ENCODE measurements at places on chromosomes 11 and 22. TPM values are rescaled to one million over a fixed set of nuclear protein-coding genes. Genes with fewer than 3 reads are reported as not detected.

CST6 gene
- total RNA-seq, result not detected

SMTNL1 gene
- total RNA-seq, result 143 TPM

BCL2L13 gene
- 38.6 TPM for total RNA-seq

ASRGL1 gene
- total RNA-seq, result 2.5 TPM

FXYD6 gene
- total RNA-seq, result 103 TPM

FBLN1 gene
- total RNA-seq, result 104 TPM

TSPAN32 gene
- total RNA-seq, result 2.7 TPM

DNA sequence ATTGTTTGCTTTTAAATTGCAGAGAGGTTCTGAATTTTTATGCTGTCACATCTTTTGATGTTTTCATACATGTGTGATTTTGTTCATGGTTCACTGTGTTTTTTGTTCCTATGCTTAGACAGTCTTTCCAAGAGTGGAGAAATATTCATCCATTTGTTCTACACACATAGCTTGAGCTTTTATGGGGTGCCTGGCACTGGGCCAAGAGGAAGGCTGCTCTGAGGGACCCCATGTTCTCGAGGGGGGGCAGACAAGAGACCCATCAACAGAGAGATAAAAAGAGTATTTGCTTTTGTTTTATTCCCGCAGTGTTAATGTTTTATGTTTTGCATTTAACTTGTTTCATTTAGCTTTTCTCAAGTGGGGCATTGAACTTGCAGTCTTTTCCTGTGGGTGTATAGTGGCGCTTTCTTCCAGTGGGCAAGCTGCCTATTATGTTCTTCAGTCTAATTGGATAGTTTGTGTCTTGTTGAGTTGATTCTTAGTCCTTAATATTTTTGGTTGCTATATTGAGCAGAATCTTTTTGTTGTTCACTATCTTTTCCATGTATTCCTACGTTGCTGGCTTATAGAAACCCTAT is 57.7 kb downstream of the CABIN1 start:
- no peaks in the 10 kb centered on the region for H3K27me3 ChIP-seq
- H3K27ac ChIP-seq, result no peak overlapping the region
- DNase-seq, result no peak

- H3K4me1 ChIP-seq, result no peaks in the 10 kb centered on the region
- H3K27ac ChIP-seq, result no peak overlapping the region
- no peaks in the 10 kb centered on the region for H3K27me3 ChIP-seq
- H3K4me3 ChIP-seq, result no peak overlapping the region
Measured at GRCh38 chr11:46006418-46007070, 84.1 kb downstream of the LARGE2 start.

- DNase-seq, result peak; percentile 61
- H3K27me3 ChIP-seq, result no peaks in the 10 kb centered on the region
- no peak overlapping the region for H3K4me3 ChIP-seq
- no peak overlapping the region for H3K27ac ChIP-seq
Measured at GRCh38 chr11:6353367-6353987, 33.2 kb upstream of the CAVIN3 start.

- no peaks in the 10 kb centered on the region for H3K27me3 ChIP-seq
- peak; percentile 68 for DNase-seq
- H3K27ac ChIP-seq, result no peak overlapping the region
- H3K4me3 ChIP-seq, result no peak overlapping the region
- no peaks in the 10 kb centered on the region for H3K36me3 ChIP-seq
Measured at GRCh38 chr11:30855383-30856006, 269.3 kb upstream of the MPPED2 start.

DNA sequence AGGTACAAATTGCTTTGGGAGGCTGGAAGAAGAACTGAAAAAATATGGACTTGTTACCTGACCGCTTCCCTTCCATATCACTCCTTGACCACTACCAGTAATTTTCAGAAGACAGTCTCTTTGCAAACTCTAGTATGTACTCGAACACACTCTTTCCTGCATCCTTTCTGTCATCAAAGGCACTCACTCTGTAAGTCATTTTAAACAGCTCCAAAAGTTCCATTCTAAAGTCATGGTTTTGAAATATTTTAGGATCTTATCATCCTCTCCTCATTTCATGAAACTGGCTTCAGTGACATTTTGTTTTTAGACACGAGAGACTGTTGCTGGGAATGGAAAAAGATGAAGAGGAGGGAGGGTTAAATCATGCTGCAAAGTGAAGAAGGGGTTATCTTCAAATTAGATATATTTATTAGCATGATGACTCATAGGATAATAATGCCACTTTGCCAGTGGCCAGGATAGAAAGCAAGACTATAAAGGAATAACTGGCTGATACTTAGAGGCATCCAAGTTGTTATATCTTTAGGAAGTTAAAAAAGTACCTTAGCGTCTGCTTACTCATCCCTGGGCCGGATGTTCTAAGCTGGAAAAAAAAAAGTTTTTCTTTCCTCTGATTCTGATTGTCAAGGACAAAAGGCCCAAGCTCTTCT is 549.3 kb downstream of the METTL15 start:
- no peaks in the 10 kb centered on the region for H3K27me3 ChIP-seq
- H3K4me1 ChIP-seq, result no peaks in the 10 kb centered on the region
- H3K27ac ChIP-seq, result no peak overlapping the region

DNA sequence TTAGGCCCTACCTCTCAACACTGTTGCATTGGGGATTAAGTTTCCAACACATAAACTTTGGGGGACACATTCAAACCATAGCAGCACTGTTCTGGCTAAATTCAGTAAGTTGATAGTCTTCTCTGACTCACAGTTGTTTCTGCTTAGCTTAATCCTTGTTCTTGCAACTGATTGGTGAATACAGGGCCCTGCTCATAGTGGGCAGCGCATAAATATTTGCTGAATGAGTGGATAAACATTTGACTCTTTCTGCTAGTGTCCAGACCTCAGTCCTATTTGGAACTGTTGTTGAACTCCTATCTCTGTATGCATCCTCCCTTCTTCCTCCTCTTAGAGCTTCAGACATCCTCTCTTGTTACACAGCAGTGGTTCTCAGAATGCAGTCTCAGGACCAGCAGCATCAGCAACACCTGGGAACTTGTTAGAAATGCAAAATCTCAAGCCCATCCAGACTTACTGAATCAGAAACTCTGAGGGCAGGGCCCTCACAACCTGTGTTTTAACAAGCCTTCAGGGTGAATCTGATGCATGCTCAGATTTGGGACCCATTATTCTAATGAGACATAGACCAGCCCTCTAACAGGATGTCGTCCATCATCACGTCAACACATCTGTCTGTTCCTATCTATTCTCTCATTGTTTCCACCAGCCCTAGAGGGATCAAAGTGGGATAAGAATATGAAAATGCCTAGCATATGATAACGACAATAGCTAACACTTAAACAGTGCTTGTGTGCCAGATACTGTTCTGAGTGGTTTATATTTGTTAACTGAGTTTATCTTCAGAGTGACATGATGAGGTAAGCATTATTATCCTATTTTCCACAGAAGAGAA is 22.3 kb downstream of the SPON1 start:
- H3K4me3 ChIP-seq, result no peak overlapping the region
- H3K27ac ChIP-seq, result no peak overlapping the region
- H3K36me3 ChIP-seq, result no peaks in the 10 kb centered on the region
- no peaks in the 10 kb centered on the region for H3K4me1 ChIP-seq
- no peaks in the 10 kb centered on the region for H3K27me3 ChIP-seq
- no peak for DNase-seq

DNA sequence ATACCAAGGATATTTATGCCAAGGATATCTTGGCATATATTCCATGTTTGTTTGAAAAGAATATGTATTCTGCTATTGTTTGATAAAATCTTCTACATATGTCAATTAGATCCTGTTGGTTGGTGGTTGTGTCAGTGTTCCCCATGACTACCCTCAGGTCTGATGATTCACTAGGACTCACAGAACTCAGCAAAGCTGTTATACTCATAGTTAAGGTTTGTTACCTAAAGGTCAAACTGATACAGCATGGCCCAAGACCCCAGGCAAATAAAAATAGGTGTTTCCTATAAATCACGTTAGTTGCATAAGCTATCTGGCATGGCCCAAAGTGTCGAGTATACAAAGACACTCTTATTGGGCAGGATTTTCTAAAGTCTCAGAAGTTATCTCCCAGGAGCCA is 30.2 kb upstream of the B3GNT6 start:
- no peaks in the 10 kb centered on the region for H3K27me3 ChIP-seq
- H3K27ac ChIP-seq, result no peak overlapping the region
- H3K4me3 ChIP-seq, result no peak overlapping the region
- no peak for DNase-seq

DNA sequence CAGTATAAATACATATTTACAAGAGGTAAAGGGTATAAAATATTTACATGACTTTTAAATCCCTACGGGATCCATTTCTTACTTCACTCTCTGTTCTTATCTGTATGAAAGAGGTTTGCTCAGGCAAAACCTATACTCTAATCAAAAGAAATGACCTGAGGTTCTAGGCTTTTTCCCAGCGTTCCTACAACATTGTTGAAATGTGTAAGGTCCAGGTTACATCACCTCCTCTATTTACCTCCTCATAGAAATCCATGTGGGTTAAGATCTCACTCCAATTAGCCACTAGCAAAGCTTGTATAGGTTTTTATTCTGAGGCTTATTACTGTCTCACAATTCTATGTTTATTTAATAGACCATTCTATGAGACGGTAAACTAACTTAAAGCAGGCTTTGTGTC is 12.0 kb upstream of the OR51L1 start:
- no peak overlapping the region for H3K27ac ChIP-seq
- DNase-seq, result no peak
- no peaks in the 10 kb centered on the region for H3K4me1 ChIP-seq
- no peaks in the 10 kb centered on the region for H3K27me3 ChIP-seq

DNA sequence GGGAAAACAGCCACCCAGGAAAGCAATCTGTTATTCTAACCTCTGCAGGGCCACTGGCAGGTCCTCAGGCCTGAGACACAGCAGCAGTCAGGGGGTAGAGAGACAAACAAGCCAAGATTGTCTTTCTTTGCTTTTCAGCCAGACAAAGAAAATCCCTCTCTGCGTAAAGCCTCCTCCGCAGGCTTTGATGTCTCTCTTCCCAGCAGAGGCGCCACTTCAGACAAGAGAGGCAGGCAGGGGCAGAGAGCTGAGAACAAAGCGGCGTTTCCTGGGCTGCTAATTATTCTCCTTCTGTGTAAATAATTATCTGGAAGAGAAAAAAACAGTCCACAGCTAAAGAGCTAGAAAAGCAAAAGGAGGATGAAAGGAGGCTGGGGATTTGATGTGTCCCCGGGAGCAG is 102.7 kb upstream of the SEZ6L start:
- H3K4me1 ChIP-seq, result no peaks in the 10 kb centered on the region
- DNase-seq, result peak; percentile 2
- H3K27me3 ChIP-seq, result peaks cover 6% of the 10 kb centered on the region
- no peak overlapping the region for H3K4me3 ChIP-seq
- peaks cover under 1% of the 10 kb centered on the region for H3K36me3 ChIP-seq
- H3K27ac ChIP-seq, result no peak overlapping the region

GRCh38 chr11:104738918-104739317 is 159.3 kb downstream of the CASP12 start:
- H3K36me3 ChIP-seq, result no peaks in the 10 kb centered on the region
- no peaks in the 10 kb centered on the region for H3K27me3 ChIP-seq
- no peak overlapping the region for H3K4me3 ChIP-seq
- no peaks in the 10 kb centered on the region for H3K4me1 ChIP-seq
- H3K27ac ChIP-seq, result no peak overlapping the region
- no peak for DNase-seq

DNA sequence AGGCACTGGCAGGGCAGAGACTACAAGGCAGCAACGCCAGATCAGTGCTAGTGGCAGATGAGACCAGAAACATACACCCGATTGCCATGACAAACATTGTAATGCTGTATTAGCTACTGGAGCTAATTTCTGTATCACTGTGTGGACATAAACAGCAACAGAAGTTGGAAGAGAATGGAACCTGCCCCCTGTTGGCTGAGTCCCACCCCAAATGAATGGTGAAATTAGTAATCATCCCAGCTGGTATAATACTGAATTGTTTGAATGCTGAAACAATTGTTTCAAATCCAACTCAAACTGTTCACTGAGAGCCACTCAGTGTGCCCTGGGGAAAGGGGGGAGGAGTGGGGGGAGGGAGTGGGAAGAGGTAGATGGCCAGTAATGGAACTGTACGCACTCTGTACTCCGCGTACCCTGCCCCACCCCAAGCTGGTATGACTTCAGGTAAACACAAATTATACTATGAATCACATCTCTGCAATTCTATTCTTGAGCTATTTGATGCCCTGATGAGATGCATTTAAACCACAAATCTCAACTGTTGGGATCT is 11.2 kb upstream of the BIRC3 start:
- no peaks in the 10 kb centered on the region for H3K27me3 ChIP-seq
- DNase-seq, result peak; percentile 29
- H3K27ac ChIP-seq, result no peak overlapping the region
- H3K4me3 ChIP-seq, result no peak overlapping the region
- no peaks in the 10 kb centered on the region for H3K4me1 ChIP-seq
- no peaks in the 10 kb centered on the region for H3K36me3 ChIP-seq

Data from muscle of leg (tissue), 16 donors.